AG10803 (cell line): ENCODE measurements at places on chromosomes 1 and 21.

DNA sequence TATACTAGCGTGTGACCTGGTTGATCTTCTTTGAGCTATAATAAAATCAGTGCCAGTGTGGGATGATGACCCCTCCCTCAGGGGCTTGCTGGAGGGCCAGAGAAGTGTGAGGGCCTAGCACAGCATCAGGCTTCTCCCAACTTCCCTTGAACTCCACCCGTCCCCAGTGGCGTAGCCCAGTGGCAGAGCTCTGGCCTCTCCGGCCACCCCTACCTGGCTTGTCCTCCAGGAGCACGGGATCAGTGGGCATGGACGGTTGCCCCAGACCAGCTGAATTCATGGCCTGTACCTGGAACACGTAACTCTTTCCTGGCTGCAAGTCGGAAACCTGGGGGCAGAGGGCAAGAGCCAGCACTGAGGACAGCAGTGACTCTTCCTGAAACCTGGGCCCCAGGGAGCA is 36.0 kb downstream of the MYOM3 start:
- no peak for DNase-seq

DNA sequence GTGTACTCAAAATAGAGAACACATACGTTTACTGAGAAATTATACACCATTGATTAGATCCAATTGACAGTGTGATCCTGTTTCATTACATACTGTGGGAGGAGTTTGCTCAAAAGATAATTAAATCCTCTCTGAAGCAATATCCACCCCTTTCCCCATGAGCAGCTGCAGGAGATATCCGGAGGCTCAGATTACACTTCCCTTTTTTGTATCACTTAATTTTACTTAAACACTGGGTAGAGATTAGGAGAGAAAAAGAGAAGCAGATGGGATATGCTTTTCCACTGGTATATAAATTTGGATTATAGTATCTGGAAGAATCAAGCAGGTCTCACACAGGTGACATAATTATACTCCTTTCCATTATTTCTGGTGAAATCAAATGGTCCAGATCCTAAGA is 333.3 kb upstream of the ZRANB2 start:
- no peak for DNase-seq

DNA sequence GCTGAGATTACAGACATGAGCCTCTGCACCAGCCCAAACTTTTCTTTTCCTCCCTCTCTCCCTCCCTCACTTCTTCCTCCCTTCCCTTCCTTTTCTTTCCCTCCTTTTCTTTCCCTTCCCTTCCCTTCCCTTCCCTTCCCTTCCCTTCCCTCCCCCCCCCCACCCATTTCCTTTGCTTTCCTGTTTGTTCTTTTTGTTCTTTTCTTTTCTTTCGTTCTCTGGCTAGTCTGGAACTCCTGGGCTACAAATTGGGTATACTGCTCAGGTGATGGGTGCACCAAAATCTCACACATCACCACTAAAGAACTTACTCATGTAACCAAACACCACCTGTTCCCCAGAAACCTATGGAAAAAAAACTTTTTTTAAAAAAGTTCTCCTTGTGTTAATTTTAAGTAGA is 174.8 kb upstream of the CHODL start:
- no peak for DNase-seq

DNA sequence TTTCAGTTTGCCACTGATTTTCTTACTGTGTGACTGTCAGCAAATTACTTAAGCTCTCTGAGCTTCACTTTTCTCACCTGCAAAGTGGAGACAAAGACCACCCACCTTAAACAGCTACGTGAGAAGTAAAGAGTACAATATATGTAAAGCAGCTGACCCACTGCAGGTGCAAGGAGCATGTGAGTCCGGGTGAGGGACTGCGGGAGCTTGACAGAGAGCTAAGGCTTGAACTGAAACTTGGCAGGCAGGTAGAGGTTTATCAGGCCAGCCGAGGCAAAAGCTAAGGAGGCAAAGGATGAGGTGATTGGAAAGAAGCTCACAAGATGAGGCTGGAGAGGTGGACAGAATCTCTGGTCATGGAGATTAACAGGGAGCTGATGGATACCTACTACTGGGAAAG is 36.6 kb downstream of the NIBAN1 start:
- DNase-seq = no peak

DNA sequence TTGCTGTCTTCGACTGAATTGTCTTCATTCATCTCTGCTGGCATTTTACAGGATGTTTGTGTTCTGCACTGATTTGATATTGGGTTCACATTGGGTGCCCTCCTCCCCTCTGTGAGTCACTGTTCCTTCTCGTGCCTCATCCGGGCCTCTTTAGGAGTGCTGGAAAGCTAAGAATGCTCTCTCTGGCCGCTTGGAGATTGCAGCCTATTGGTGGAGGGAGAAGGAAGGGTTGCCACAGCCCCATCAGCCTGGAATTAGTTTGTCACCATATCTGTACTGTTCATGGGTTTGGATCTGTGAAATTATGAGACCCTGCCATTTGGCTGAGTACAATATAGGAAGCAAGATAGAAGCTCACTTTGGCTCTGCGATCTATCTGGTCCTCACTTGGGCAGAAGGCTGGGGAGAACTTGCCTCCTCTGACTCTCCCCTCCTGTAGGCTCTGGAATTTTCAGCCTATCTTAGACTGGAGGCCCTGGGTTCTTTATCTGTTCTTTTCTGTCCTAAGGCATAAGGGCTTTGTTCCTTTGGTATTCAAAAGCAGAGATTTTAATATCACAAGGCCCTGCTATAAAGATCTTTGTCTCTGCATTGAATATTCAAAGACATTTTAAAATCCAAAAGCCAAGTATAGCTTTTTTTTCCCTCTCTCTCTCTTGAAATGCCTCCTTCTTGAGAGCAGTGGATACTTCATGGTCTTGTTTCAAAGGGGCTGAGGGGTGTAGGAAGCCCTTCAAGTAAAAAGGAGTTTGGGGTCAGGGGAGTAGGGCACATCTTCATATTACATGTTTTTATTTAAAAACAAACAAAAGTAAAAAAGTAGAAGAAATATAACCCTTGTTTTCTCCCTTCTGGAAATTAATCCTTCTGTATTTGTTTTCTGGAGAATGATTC is 347.9 kb downstream of the ZP4 start:
- no peak for DNase-seq

DNA sequence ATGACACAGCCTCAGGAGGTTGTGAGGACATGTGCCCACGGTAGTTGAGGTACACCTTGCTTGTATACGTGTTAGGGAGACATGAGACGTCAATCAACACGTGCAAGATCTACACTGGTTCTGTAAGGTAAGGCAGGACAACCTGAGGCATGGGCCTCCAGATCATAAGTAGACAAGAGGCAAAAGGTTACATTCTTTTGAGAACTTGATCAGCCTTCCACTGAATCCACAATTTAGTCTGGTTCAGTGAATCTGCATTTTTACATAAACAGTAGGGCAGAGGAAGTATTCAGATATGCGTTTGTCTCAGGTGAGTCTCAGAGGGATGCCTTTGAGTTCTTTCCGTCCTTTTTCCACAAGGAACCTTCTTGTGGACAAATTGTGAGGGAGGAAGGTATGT is 348.9 kb downstream of the ASTN1 start:
- no peak for DNase-seq

GRCh38 chr1:209805341-209805781 is 581 bp downstream of the IRF6 start:
- DNase-seq = no peak

DNA sequence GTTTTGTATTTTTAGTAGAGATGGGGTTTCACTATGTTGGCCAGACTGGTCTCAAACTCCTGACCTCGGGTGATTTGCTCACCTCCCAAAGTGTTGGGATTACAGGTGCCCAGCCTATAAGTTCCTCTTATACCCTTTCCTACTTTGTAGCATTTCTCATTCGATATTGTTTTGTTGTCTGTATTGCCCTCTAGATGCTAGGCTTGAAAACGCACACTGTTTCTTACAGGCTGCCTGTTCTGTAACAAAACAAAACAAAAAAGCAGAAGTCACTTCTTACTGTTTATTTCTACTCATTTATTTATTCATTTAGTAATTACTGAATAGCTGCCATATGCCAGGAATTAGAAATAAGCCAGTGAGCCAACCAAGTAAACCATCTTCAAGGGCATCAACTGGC is 136.9 kb upstream of the BMP8A start:
- DNase-seq = no peak

GRCh38 chr1:201191653-201192260 is 1.1 kb downstream of the IGFN1 start:
- peak; percentile 75 for DNase-seq

GRCh38 chr1:110870721-110871388 is 2.1 kb upstream of the CD53 start:
- DNase-seq = no peak

DNA sequence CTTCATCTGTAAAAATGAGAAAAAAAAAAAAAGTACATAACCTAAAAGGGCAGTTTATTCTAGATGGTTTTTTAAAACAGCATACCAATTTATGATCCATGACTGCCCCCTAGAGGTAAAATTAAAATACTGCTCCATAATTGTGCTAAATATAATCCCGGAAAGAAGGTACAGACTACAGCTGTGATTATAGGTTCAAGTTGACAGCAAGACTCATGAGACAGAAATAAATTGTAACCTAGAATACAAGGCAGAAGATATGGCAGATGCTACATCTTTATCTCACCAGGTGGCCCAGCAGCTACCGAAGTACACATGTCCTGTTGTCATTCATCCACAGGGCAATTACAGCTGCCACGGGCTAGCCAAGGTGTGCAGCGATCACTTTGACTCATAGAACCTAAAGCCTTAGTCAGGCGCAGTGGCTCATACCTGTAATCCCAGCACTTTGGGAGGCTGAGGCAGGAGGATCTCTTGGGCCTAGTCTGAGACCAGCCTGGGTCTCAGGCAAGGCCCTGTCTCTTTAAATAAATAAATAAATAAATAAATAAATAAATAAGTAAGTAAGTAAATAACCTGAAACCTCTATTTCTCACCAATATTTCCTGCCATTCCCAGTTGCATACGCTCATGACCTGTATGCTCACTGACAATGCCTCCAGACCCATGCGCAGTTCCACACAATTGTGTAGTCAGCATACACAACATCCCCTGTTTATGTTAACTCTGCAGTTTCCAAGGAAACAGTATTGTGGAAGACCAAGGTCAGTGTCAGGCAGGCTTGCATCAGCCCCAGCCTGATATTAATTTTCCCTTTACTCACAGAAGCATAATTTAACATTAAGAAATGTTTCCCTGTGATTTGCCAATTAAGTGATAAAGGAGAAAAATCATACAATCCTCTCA is 18.3 kb upstream of the PPIE start:
- peak; percentile 60 for DNase-seq

DNA sequence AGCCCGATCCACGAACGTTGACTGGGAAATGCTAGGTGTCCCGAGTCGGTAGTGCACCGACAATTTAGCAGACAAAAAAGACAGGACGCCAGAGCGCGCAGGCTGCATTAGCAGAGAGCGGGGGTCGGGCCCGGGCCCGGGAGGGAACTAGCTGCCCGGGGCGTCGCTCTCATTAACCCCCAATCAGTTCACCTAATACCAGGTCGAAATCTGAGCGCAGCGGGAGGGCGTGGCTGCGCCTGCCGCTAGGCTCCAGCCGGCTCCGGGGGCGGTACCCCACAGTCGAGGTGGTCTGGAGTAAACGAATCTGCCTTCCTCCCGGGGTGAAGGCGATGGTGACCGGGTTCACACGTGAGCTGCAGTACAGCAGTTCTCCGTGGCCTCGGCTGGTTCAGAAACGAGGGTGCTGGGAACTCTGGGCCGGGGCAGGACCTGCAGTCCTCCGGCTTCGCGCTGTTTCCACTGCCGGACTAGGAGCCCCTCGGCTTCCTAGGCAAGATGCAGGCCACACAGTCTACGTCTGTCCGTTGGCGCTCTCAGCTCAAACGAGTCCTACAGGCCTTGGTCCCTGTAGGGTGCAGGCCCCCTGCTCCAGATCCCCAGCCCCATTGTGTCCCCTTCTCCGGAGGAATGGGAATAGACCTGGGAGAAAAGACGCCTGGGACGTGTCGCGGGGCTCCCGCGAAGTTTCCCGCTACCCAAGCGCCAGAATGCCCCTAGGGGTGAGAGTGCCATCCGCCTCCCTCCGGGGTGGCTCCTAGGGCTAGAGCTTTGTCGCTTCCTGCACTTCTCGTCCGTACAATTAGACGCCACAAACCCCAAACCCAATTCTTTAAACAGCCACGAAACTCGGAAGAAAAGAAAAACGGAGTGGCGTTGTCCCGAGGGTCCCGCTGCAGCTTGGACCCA is 2.0 kb downstream of the GFI1 start:
- no peak for DNase-seq
